ENCODE measurements at places on chromosomes 3 and 15. TPM values are rescaled to one million over a fixed set of nuclear protein-coding genes. Genes with fewer than 3 reads are reported as not detected.

The FEZF2 gene
- not detected for polyA plus RNA-seq

DNA sequence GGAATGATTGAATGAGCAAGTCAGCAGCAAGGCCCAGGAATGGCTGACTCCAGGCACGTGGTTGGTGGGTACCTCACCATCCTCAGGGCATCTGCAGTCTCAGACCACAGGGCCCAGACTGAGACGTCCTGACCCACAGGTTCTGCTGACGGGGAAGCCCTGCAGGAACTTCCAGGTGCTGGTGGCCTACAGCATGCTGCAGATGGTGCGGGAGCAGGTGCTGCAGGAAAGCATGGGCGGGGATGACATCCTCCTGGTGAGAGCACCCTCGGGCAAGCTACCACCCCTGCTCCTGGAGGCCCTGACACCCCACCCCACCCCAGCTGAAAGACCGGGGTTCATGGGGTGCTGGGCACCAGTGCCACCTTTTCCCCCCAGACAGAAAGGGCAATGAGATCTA lies 14.1 kb downstream of the TBC1D21 start:
- no peak for DNase-seq

DNA sequence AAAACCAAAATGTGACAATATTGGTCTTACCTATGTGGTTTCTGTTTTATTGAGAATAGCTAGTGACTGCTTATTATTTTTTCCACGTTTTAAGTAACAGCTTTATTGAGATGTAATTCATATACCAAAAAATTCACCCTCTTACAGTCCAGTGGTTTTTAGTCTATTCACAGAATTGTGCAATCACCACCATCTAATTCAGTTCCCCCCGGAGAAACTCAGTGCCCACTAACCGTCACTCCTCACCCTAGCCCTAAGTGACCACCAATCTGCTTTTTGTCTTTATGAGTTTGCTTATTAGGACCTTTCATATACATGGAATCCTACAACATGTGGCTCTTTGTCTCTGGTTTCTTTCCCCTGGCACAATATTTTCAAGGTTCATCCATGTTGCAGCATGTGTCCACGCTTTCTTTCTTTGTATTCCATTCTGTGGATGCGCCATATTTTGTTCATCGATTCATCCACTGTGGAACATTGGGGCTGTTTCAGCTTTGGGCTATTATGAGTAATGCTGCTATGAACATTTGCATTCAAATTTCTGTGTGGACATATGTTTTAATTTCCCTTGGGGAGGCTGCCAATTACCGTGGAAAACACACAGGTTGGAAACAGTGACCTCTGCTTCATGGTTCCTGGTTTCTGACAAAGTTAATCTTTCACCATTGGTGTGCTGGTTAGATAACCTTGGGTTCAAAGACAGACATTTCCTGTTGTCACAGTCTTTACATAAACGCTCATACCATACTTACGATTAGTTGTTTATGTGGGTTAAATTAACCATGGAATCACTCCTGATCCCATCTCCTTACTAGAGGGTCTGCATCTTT lies 3.2 kb upstream of the BCL2L10 start:
- no peak for DNase-seq

- DNase-seq, result no peak
These were observed 45.8 kb upstream of the SENP5 start for GRCh38 chr3:196821806-196822355.

DNA sequence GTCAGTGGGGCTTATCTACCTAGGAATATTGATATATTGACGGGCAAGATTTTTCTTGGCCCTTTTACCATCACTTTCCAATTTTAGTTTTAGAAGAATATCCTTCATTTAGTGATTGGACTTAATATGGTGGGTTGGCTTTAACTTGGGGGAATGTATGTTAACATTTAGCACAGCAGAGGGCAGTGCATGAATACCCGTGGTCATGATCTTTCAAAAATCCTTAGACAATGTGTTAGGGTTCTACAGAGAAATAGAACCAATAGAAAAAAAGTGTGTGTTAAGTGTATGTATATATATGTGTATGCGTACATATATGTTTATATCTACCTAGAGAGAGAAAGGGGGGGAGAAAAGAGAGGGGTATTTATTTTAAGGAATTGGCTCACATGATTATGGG lies 36.9 kb downstream of the GPR171 start:
- DNase-seq, result no peak

GRCh38 chr3:183577346-183577745 lies 21.8 kb upstream of the KLHL6 start:
- DNase-seq, result no peak

GRCh38 chr3:89851974-89852621 lies 744.7 kb downstream of the EPHA3 start:
- DNase-seq, result peak; percentile 33

- peak; percentile 46 for DNase-seq
These were observed 120.3 kb downstream of the AKAP13 start for GRCh38 chr15:85500729-85501128.

GRCh38 chr3:108389372-108389771 lies 93.0 kb downstream of the HHLA2 start:
- no peak for DNase-seq

DNA sequence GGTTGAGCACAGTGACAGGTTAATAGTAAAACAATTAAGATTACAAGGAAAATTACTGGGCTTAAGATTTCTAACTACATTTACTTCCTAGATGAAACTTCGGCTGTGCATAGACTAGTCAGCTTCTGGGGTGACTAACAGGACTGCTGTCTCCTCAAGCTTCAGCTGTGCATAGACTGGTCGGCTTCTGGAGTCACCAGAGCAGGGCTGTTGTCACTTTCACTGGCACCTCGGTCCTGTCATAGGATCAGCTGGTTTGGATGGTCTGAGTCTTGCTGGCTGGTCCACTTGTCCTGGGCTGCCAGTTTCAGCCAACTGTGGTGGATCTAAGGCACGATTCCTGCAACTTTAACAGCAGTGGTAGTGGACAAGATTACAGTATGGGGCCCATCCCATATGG lies 23.9 kb upstream of the ACAD9 start:
- DNase-seq, result no peak

DNA sequence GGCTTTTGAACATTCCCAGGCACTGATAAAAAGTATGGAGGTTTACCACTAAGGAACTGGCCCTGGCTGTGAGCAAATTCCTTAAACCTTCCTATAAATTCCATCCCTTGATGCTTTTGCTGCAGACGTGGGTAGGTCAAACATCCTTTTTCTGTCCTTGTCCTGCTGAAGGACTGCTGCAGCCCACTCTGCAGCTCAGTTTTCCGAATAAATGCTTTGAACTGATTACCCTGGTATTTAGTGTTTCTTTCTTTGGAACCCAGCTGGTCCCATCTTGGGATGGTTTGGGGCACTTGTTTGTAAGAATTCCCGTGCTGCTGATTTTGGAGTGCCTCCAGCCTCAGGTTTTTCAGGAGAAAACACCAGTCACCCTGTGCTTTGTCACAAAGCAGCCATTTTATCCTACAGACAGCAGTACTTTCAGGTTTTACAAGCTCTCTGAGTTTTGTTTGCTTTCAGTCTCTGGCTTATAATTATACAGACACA lies 815.9 kb downstream of the VGLL3 start:
- no peak for DNase-seq

- peak; percentile 3 for DNase-seq
These were observed 938 bp downstream of the DZIP3 start for GRCh38 chr3:108590460-108590859.

- no peak for DNase-seq
These were observed 16.4 kb downstream of the GRIP2 start for GRCh38 chr3:14523792-14524191.

DNA sequence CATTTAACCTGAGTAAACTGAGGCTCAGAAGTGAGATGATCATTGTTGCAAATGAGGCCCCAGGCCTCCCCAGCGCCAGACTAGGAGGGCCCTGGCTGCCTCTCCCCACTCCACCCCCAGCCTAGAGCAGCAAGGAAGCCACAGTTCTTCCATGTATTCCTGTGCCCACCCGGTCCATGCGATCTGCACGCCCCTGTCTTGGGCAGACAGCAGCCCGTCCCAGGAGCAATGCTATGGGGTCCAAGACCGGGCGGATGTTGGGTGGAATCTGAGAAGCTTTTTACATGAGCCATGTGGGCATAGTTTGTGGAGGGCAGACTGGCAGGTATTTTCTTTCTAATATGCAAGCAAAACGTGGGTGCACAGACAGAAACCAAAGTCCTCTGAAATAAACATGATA lies 15.1 kb downstream of the SH2D7 start:
- no peak for DNase-seq

DNA sequence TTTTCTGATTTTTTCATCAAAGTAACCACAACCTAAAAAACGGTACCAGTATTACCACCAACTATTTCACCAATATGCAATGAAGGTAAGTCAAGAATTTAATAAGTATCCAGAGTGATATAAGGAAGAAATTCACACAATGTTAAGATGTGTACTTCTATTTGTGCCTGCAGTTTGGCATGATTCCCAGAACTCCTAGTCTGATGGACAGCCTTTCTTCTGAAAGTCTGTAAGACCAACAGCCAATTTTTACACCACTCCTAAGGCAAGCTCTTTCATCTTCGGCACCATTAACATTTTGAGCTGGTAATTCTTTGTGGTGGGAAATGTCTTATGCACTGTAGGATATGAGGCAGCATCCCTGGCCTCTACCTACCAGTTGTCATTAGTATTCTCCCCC lies 108.3 kb downstream of the VPS13C start:
- no peak for DNase-seq

DNA sequence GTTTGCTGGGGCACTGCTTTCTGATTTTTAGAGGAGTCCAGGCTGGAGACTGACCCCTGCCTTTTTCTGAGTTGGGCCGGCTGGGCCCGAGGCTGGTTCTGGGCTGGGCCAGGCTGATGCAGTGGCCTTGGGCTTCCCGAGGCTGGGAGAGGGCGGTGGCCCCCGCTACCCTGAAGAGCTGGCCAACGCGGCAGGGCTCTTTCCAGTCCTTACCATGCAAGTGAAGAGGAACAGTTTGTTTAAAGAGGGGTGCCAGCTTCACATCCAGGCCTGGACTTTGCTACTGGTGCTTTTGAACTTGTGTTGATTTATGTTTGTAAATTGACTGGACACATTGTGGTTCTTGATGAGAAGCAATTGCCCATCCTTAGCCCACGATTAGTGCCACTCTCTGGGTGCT lies 15.3 kb downstream of the IGF1R start:
- no peak for DNase-seq

Data from muscle of arm (tissue), 14 donors.